ENCODE measurements at places on chromosomes 3 and 15. TPM values are rescaled to one million over a fixed set of nuclear protein-coding genes. Genes with fewer than 3 reads are reported as not detected.

The SUCNR1 gene
- total RNA-seq, result 7.9 TPM

The FOXL2 gene
- total RNA-seq, result not detected

The KBTBD13 gene
- total RNA-seq, result 1.2 TPM

The NTRK3 gene
- 27.2 TPM for total RNA-seq

The CTXN2 gene
- total RNA-seq, result not detected

The AMT gene
- 25.1 TPM for total RNA-seq

The CNTN6 gene
- 4.6 TPM for total RNA-seq

The TMEM40 gene
- total RNA-seq, result 1.5 TPM

The NEDD4 gene
- 15.3 TPM for total RNA-seq

The ANKUB1 gene
- not detected for total RNA-seq

The TAGLN3 gene
- total RNA-seq, result 0.76 TPM

The LSMEM2 gene
- total RNA-seq, result 3.2 TPM

The SLC35G2 gene
- total RNA-seq, result 6.8 TPM

The CP gene
- 0.64 TPM for total RNA-seq

The PRSS50 gene
- total RNA-seq, result 0.99 TPM

The SERINC4 gene
- total RNA-seq, result 0.23 TPM

The GOLGA6A gene
- not detected for total RNA-seq

The MAN2A2 gene
- 45.9 TPM for total RNA-seq

The GRK7 gene
- not detected for total RNA-seq

The CD200 gene
- total RNA-seq, result 13.4 TPM

The ERC2 gene
- total RNA-seq, result 3.0 TPM

The MTMR10 gene
- 62.8 TPM for total RNA-seq

The B3GALNT1 gene
- total RNA-seq, result 38.1 TPM

The MASP1 gene
- 8.5 TPM for total RNA-seq

The LTK gene
- 1.7 TPM for total RNA-seq

The SLC22A13 gene
- 6.1 TPM for total RNA-seq

The ISLR gene
- total RNA-seq, result 70.4 TPM

The RARB gene
- 76.9 TPM for total RNA-seq

The CLDN11 gene
- 267 TPM for total RNA-seq

The ROPN1 gene
- total RNA-seq, result not detected

The PCYT1A gene
- total RNA-seq, result 53.2 TPM
